ENCODE measurements at places on chromosomes 7 and 10. TPM values are rescaled to one million over a fixed set of nuclear protein-coding genes. Genes with fewer than 3 reads are reported as not detected.
A peak's percentile ranks its signal among the peaks of the same experiment; 100 is the strongest.

GRCh38 chr10:35083242-35083641, 6.9 kb downstream of the CUL2 start:
- no peak for DNase-seq

The TMEM184A gene
- total RNA-seq, result not detected

- no peak for DNase-seq
Observed at GRCh38 chr10:87503401-87503800, 1.3 kb upstream of the MINPP1 start.

DNA sequence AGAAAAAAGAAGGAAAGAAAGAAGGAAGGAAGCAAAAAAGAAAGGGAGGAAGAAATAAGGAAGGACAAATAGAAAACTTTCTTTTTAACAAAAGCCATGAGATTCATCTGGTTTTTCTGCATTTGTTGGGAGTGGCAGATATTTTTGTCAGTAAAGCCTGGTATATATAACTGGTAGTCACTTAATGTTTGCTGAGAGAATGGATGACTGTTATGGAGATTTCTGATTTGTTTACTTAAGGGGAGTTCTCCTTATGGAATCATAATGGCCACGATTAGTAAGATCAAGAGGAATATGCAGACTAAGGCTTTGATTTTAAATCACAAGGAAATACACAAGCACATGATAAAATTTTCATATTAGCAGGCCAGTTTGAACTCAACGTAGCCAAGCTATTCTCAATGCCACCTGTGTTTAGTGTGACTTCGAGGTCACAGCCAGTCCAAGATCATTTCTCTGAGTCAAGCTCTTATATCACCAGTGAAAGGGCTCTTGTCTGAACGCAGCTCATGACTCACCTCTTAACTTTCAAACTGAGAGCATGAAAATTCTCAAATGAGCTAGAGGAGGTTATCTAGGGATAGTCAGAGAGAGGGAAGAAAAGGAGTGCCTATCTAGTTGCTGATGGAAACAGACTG, 445.1 kb upstream of the ZMIZ1 start:
- DNase-seq, result peak; percentile 16
